Stimulated activated CD4-positive, alpha-beta T cell treated with anti-CD3 and anti-CD28 coated beads, Interleukin-1b, Interleukin-23, amount 100 ng/mL, for 4 hours (primary cell): ENCODE measurements at places on chromosomes 2 and 18.

DNA sequence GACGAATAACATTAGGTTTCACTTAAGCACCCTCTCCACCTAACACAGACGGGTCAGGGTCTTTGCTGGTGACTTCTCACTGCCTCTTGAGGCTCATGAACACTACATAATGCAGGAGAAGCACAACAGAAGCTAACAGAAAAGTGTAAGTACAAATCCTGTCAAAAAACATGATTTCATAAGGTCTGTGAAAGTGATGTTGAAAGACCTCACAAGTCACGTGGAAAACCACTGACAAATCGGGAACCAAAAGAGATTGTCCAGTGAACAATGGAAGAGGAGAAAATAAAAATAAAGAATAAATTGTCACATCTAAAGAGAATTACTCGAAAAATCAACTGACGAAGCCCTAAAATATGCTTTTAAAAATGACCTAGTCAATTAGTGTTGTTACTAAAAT lies 14.0 kb downstream of the PSD4 start:
- no peak for DNase-seq

DNA sequence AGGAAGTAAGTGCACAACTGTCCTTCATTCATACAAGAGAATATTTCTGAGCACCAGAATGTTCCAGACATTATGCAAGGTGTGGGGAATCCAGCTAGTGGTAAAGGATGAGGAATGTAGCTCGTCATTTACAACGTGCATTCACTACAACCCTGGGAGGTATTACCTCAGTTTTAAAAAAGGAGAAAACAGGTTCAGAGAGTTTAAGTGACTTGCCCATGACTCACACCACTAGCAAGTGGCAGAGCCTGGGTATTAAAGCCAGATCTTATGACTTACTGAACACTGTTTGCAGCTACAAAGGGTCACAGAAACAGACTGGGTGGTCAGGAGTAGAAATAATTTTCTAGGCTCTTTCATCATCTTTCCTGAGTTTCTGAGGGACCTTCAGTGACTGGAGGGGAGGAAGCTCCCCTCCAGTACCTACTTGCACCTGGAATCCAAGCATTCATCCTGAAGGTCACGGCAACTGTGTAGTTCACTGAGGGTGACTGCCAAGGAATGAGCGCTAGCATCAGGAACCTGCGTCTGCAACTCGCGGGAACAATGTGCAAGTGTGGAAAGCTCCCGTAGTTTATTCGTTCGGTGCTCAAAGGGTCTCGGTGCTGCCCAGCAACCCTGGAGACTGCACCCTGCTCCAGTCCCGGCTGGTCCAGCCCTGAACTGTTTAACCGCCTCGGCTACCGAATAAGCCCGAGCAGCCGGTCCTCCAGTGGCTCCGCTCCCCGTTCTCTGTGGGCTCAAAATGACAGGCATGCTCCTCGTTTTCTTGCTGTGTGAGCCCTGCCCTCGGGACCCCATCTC lies 647 bp downstream of the CCDC121 start:
- no peak for DNase-seq

DNA sequence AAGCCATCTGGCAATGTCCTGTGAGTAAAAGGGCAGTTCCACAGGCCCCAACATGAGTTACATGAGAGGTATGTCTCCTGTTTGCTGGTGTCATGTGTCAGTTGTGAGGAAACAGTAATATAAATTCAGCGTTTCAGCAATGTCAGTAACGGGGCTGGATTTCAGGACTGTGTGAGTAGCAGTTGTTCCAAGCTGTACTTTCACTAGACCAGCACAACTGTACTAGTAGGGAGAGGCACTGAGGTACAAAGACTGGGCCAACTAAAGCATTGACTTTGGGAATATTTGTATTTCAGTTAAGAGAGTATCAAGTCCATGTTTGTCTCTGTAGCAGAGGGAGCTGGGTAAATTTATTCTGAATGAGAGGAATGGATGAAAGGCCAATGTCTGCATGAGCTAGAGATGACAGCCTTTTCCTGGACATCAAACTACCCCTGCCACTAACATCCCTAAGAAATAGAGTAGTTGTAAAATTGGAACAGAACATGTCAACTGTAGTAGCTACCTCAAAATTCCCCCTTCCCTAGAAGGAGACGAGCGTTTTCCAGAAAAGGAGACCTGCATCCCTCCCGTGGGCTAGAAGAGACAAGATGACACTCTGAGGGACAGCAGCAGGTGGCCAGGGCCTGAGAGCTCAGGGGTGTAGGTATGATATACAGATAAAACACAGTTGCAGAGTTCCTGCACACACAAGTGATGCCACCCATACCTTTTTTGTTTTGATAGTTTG lies 24.4 kb downstream of the EIF4E2 start:
- DNase-seq: no peak

- DNase-seq: no peak
Observed at GRCh38 chr18:32974421-32975162, 201.8 kb upstream of the KLHL14 start.

DNA sequence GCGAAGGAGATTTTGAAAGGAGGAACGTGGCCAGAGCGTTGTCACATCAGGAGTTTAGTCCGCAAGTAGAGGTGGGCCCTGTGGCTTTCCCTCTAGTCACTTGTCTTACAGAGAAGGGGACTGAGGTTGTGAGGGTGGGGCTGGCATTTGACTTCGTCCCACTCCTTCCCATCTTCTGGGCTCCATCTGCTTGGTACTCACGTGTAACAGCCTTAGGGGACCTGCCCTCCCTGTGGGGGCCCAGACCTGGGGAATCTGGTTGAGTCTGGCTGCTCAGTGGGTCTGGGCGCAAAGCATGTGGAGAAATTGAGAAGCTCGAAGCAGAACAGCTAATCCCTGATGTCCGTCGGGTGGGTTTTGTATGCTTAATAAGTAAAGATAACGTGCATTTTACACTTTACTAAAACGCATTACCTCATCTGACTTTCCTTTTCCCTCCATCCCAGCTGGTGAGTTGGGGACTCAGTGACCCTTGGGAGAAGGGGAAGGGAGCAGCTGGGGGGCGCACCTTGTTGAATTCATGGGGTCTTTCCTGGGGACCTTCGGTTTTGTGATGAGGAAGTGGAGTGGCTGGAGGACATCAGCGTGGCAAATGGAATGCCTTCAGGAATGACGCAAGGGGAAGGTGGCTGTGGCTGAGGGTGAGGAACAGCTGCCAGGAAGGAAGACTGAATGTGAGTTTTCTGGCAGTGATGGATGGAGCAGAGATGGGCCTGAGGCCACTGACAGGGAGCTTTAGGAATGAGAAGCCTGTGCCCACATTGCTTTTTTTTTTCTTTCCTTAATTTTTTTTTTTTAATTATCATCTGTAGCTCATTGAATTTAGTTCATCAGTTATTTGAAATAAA lies 44.8 kb downstream of the ASAP2 start:
- DNase-seq: no peak

GRCh38 chr2:10876963-10877362 lies 34.8 kb upstream of the KCNF1 start:
- no peak for DNase-seq

GRCh38 chr2:85797921-85798320 lies 44.1 kb downstream of the ATOH8 start:
- no peak for DNase-seq

GRCh38 chr18:76474824-76475223 lies 20.2 kb downstream of the ZNF516 start:
- no peak for DNase-seq

- no peak for DNase-seq
Observed at GRCh38 chr2:1884933-1885580, 140.7 kb upstream of the PXDN start.

DNA sequence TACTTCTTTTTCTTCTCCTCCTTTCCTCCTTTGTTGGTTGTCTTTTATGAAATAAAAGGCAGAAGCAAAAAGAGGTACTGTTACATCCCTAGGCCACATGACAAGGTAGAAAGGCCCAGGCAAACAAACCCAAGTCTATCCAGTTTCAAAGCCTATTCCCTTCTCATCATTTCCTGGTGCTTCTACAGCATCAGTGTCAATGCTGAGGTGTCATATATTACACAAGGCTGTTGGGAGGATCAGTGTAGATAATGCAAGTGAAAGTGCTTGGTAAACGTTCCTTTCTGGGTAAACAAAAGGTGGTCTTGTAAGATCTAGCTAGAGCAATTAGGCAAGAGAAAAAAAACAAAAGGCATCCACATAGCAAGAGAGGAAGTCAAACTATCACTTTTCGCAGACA lies 64.9 kb downstream of the EVA1A start:
- no peak for DNase-seq

DNA sequence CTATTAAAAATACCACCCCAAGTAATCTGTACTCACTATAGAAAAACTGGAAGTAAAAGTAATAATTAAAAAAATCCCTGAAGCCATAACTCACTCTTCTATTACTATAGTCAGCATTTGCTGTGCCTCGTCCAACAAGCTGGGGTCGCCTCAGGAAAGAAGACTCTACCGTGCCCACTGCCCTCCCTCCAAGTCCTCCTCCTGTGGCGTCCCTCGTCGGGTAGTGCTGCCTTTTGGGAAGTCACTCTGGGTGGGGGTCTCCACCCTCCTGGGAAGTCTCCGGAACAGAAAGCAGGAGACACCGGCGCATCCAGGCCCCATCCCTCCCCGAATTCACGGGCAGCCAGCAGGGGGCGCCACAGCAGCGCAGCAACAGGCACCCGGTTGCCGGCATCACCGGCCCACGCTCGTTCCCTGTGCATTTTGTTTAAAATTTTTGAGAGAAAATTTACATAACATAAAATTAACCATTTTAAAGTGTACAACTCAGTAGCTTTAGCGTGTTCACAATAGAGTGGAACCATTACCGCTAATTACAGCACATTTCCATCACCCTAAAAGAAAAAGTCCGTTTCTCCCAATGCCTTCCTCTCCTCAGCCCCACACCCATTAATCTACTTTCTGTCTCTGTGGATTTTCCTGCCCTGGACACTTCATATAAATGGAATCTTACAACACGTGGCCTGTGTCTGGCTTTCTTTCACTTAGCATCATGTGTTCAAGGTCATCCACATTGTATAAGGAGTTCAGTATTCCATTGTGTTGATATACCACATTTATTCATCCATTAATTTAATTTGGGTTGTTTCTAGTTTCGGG lies 62.2 kb downstream of the ADNP2 start:
- no peak for DNase-seq

DNA sequence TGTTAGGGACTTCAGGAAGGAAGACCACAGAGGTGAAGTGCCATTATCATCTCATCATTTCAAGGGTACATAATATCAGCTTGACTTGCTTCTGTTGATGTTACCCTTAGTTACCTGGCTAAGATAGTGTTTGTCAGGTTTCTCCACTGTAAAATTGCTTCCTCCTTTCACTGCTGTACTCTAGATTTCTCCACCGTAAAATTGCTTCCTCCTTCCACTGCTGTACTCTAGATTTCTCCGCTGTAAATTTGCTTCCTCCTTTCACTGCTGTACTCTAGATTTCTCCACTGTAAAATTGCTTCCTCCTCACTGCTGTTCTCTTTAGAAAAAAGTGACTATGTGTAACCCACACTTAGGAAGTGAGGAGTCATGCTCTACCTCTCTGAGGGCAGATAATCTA lies 1460.3 kb downstream of the SUCLG1 start:
- DNase-seq: no peak

DNA sequence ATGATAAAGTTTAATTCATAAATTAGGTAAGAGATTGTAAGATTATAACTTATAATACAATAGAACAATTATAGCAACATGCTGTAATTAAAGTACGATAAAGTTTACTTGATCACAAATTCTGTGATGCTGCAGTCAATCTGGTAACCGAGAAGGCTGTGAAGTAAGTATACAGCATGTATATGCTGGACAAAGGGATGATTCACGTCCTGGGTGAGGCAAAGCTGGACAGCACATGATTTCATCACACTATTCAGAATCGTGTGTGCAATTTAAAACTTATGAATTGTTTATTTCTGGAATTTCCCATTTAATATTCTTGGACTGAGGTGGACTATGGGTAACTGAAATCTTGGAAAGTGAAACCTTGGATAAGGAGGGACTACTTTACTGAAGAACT lies 522.2 kb upstream of the CNTNAP5 start:
- no peak for DNase-seq

DNA sequence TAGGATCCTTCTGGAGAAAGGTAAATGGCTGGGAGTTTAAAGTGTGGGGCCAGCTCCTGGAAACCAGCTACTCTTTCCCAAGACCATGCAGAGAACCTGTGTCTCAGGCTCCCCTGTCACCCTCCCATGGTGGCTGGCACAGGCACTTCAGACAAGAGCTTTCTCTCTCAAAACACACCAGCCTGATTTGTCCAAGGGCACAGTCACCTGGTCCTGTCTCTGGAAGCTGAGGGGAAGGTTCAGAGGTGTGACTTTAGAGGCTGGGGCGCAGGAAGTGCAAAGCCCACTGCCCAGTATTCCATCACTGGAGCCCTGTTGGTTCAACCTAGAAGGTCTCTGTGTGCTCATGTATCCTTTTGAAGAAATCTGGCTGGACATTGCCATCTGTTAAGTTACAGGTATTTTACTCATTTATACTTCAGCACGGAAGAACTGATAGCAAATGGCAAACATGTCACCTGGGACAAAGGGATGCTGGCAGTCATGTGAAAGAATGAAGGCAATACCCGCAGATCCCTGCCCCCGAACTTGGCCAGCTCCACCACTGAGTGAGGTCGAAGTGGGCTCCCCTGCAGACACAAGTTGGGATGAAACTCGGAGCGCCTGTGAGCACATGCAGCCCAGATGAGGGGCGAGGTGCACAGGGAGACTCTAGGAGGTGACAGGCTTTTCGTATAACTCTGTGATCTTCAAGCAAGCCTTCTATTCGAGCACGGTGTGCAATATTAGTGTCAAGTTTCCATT lies 96.9 kb upstream of the MGAT4A start:
- no peak for DNase-seq

- no peak for DNase-seq
Observed at GRCh38 chr18:26088487-26088886, 1.9 kb downstream of the SS18 start.

- no peak for DNase-seq
Observed at GRCh38 chr2:139156730-139157129, 376.5 kb upstream of the NXPH2 start.
